ENCODE measurements at places on chromosomes 16 and 17.

GRCh38 chr16:64469906-64470702 is 651.8 kb downstream of the CDH11 start:
- DNase-seq, result no peak

- no peak for DNase-seq
Measured at GRCh38 chr16:3215601-3216262, 19.2 kb downstream of the ZNF200 start.

DNA sequence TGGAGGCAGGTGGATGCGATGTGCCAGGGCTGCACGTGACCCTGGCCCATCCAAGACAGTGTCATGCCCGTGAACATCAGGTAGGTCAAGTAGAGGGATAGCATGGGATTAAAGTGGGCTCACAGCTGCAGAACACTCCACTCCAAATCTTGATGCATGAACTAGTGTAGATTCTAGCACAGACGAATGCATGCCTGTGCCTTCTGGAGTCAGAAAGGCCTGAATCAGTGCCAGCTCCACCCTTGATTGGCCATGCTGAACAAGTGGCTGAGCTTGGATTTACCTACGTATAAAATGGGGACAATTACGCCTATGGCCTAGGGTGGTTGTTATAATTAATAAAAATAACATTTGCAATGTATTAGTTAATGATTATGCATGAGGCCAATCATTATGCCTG is 10.6 kb downstream of the IRX3 start:
- DNase-seq, result no peak

- no peak for DNase-seq
Measured at GRCh38 chr17:81578561-81579225, 26.5 kb upstream of the FAAP100 start.

- DNase-seq, result no peak
Measured at GRCh38 chr16:379961-380761, 1.6 kb downstream of the PGAP6 start.

DNA sequence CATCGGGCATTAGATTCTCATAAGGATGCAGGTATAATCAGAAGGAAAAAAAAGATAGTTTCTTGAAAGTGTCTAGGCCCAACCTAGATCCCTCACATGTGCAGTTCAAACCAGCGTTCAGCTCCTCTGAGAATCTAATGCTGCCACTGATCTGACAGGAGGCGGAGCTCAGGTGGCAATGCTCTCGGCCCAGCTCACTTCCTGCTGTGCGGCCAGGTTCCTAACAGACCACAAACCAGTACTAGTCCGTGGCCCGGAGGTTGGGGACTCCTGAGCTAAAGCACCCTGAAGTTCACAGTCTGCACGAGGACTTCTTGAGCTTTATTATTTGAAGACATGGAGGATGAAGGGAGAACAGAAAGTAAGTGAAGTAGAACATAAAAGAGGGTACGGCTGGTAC is 16.8 kb downstream of the SMCR8 start:
- no peak for DNase-seq

DNA sequence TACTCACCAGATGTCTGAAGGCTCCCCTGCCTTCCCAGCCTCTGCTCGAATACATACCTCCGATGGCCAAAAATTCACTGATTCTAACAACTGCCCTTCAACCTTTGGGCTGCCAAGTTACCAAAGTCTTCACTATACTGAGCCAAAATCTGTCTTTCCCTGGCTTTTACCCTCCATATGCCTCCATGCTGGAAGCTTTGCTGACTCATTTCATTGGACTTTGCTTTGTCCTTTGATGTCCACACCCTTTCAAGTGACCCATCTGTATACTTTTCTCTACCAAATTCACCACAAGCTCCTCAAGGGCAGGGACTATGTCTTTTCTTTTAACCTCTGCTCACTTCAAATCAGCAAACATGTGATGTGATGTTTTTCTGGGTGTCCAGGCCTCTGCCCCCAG is 21.0 kb upstream of the MTMR4 start:
- DNase-seq, result peak; percentile 64

Measured in AG08395 (cell line).